ENCODE measurements at places on chromosomes 1 and 21.

GRCh38 chr1:197606168-197606845 lies 169.0 kb downstream of the DENND1B start:
- no peaks in the 10 kb centered on the region for H3K36me3 ChIP-seq
- no peaks in the 10 kb centered on the region for H3K27me3 ChIP-seq
- H3K4me1 ChIP-seq: no peaks in the 10 kb centered on the region
- no peak overlapping the region for H3K27ac ChIP-seq
- H3K4me3 ChIP-seq: no peak overlapping the region

DNA sequence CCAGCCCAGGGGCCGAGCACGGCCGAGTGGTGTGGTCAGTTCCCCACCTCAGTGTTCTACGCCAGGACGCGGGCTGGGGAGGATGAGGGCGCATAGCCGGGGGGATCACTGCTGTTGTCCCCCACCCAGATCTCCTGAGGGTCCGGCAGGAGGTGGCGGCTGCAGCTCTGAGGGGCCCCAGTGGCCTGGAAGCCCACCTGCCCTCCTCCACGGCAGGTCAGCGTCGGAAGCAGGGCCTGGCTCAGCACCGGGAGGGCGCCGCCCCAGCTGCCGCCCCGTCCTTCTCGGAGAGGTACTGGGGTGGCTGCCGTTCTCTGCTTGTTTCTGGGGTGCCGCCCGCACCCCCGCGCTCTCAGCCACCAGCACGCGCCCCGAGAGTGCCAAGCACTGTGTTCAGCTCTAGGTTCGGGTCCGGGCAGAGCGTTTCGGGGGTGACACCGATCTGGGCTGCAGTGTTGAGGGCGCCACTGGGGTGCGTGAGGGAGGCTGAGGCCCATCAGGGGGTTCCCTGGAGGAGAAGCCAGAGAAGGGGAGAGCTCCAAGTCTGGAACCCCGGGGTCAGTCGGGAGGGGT lies 17.4 kb downstream of the SAMD11 start:
- H3K36me3 ChIP-seq: peaks cover 14% of the 10 kb centered on the region
- peaks cover 8% of the 10 kb centered on the region for H3K4me1 ChIP-seq
- no peak for DNase-seq
- H3K27me3 ChIP-seq: peaks cover 25% of the 10 kb centered on the region
- H3K27ac ChIP-seq: no peak overlapping the region

DNA sequence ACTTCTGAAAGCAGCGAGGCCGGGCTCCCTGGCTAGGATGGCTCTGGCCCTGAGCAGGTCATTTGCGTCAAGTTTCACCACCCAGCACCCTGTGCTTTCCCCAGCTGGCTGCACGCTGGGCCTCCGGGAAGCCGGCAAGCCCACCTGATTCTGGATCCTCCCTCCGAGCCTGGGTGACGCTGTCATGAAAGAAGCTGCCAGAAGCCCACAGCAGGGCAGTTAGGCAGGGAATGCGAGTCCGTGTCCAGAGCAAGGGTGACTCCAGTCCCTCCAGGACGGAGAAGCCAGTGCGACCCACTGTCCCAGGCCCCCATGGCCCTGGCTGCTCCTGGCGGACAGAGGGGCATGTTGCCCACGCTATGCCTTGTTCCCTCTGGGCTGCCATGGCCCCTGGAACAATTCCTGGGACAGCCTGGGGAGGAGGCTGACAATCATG lies 44.4 kb upstream of the PCBP3 start:
- no peak for DNase-seq
- H3K4me1 ChIP-seq: peaks cover 8% of the 10 kb centered on the region
- no peaks in the 10 kb centered on the region for H3K36me3 ChIP-seq
- H3K4me3 ChIP-seq: no peak overlapping the region

DNA sequence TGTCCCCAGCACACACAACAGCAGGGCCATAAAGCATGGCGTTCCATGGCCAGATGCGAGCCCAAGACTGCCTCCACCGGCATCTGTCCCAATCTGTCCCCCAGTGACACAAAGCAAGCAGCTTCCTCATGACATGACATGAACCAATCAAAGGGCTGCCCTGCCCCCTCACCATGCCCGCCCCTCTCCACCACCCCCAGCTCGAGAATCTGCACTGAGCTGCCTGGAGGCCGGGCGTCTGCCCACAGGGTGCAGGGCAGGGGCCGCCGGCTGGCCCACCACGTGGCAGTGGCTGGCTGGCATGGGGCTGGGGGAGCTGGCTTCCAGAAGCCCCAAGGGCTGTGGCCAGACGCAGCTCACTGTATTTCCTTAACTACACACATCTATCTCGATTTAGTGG lies 27.8 kb downstream of the WNT9A start:
- no peaks in the 10 kb centered on the region for H3K36me3 ChIP-seq
- DNase-seq: no peak
- no peak overlapping the region for H3K27ac ChIP-seq
- no peak overlapping the region for H3K4me3 ChIP-seq

GRCh38 chr1:29033829-29034466 lies 89.8 kb downstream of the TMEM200B start:
- no peak for DNase-seq
- no peak overlapping the region for H3K4me3 ChIP-seq
- no peaks in the 10 kb centered on the region for H3K27me3 ChIP-seq
- no peaks in the 10 kb centered on the region for H3K4me1 ChIP-seq

DNA sequence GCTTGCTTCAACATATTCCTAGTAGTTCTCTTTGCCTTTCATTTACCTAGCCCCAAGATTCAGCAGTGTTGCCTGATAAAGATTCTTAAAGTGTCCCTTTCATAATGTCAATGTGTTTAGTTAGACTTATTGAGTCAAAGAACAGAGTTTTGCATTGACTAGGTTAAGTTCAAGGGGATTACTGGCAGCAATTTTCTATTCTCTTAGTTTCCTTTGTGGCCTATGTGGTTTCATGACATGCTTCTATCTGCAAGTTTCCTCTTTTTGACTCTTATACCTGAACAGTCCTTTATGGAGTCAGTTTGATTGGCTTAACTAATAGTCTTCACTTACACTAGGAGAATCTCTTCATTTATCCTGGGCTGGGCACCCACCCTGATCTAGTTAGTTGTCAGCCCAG lies 151.3 kb downstream of the ADGRL4 start:
- no peaks in the 10 kb centered on the region for H3K27me3 ChIP-seq
- H3K27ac ChIP-seq: no peak overlapping the region
- peaks cover 5% of the 10 kb centered on the region for H3K4me1 ChIP-seq
- no peaks in the 10 kb centered on the region for H3K36me3 ChIP-seq
- no peak for DNase-seq

GRCh38 chr1:172727956-172728603 lies 69.2 kb downstream of the FASLG start:
- peaks cover 16% of the 10 kb centered on the region for H3K27me3 ChIP-seq
- H3K4me3 ChIP-seq: no peak overlapping the region
- H3K4me1 ChIP-seq: peaks cover 38% of the 10 kb centered on the region
- peak; percentile 68 for DNase-seq

DNA sequence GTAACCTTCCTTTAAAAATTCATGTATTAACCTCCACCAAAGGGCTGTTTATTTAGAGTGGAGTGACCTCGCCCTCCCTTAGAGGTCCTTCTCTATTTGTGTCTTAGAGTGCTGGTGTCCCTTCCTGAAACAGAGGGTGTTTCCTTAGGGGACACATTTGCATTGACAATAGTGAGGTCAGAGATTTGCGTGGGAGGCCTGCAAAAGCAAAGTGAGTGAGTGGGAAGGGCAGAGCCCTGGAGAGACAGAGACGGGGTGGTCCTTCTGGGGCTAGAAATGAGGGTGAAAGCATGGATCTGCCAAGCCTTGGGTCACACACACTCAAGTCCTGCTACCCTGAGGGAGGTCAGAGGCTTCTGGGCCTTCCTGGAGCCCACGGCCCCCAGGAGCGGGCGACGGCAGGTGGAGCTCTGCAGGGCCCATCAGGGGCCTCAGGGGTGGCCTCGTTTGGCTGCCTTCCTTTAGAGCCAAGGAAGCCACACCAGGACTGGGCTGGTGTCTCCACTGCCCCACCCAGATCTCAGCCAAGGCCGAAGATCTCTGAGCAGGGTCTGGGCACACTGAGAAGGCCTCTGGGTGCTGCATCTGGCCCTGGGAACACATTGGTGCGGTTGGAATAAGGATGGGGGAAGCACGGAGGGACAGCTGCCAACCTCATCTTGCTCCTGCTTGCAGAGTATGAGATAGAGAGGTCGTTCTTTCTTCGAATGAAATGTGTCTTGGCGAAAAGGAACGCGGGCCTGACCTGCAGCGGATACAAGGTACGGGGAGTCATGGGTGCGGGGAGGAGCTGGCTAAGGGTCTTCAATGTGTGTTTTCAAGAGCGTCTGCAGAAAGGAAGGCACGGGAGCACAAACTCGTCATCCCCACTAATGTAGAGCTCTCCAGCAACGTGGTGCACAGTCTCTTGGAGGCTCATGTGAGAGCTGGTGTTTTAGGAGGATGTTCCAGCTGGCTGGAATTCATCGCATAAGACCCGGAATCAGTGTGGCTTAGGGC lies 23.8 kb downstream of the SIM2 start:
- H3K36me3 ChIP-seq: no peaks in the 10 kb centered on the region
- no peaks in the 10 kb centered on the region for H3K4me1 ChIP-seq
- DNase-seq: no peak
- H3K4me3 ChIP-seq: no peak overlapping the region

DNA sequence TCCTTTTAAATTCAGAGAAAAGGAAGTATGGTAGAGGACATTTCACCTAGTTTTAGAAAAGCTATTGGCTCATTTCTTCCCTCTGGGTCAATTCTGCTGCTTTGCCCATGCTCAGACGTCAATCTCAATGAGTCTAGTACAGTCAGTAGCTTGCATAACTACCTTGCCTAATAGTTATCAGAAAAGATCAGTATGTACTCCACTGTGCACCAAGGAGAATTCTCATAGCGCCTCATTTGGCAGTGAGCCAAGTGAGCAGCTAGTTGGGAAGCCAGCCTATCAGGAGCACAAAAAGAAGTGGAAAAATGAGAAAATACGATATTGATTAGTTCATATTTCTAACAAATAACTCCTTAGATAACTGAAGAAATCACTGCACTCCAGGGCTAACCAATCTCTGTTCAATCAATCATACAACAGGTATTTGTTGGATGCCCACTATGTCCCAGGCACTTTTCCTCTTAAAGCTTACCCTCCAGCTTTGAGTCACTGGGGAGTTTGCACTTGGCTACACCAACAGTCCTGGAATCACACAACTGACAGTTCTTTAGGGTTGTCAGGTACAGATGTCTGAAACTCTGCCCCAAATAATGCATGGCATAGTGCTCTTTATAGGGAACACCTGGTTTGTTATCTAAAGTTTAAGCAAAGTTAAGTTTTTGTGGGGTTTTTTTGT lies 50.2 kb downstream of the PRDX6 start:
- DNase-seq: no peak
- H3K27ac ChIP-seq: no peak overlapping the region
- H3K36me3 ChIP-seq: peaks cover under 1% of the 10 kb centered on the region
- no peak overlapping the region for H3K4me3 ChIP-seq
- no peaks in the 10 kb centered on the region for H3K27me3 ChIP-seq
- peaks cover 9% of the 10 kb centered on the region for H3K4me1 ChIP-seq

DNA sequence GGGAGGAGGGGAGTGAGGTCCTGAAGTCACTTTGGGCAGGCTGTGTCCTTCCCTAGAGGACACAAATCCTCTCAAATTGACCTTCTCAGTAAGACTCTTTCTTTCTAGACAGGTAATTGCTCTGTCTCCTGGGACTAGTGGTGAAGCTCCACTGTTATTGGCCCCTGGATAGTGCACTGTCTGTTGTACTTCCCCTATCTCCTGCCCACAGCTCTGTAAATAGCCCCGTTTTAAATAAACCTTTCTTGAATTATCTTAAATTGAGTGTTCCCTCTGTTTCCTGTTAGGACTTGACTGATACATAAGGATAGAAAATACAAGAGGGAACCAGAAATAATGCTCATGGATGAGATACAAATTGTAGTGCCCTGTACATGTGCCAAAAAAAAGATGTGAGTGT lies 229.5 kb upstream of the USP24 start:
- H3K4me1 ChIP-seq: peaks cover 9% of the 10 kb centered on the region
- H3K27ac ChIP-seq: no peak overlapping the region
- no peak for DNase-seq
- no peak overlapping the region for H3K4me3 ChIP-seq
- H3K36me3 ChIP-seq: no peaks in the 10 kb centered on the region

- no peak overlapping the region for H3K4me3 ChIP-seq
- peaks cover 7% of the 10 kb centered on the region for H3K4me1 ChIP-seq
- H3K27me3 ChIP-seq: no peaks in the 10 kb centered on the region
- no peak overlapping the region for H3K27ac ChIP-seq
- no peak for DNase-seq
Measured at GRCh38 chr1:6471086-6471969, 5.4 kb upstream of the TNFRSF25 start.

- no peaks in the 10 kb centered on the region for H3K4me1 ChIP-seq
- H3K36me3 ChIP-seq: no peaks in the 10 kb centered on the region
- DNase-seq: no peak
- no peak overlapping the region for H3K27ac ChIP-seq
- no peak overlapping the region for H3K4me3 ChIP-seq
Measured at GRCh38 chr1:60984062-60984799, 98.1 kb upstream of the NFIA start.

DNA sequence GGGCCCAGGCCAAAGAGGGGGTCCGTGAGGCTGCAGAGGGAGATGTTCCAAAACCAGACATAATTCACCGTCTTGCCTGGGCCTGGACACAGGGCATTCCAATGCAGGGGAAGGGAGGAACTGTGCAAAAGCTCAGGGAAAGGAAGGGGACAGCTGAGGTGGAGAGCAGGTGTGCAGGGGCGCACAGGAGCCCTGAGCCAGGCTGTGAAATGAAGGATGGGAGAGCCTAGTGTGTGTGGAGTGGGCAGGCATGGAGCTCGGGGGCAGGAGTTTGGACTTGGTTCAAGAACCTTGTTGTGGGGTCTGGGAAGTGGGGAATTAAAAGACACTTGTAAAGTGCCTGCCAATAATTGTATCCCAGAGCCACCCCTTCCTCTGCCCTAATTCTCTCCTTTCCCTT lies 2.3 kb downstream of the TNNI1 start:
- H3K27me3 ChIP-seq: peaks cover 24% of the 10 kb centered on the region
- no peak overlapping the region for H3K27ac ChIP-seq
- no peaks in the 10 kb centered on the region for H3K4me1 ChIP-seq
- DNase-seq: no peak
- H3K4me3 ChIP-seq: no peak overlapping the region
- H3K36me3 ChIP-seq: no peaks in the 10 kb centered on the region

DNA sequence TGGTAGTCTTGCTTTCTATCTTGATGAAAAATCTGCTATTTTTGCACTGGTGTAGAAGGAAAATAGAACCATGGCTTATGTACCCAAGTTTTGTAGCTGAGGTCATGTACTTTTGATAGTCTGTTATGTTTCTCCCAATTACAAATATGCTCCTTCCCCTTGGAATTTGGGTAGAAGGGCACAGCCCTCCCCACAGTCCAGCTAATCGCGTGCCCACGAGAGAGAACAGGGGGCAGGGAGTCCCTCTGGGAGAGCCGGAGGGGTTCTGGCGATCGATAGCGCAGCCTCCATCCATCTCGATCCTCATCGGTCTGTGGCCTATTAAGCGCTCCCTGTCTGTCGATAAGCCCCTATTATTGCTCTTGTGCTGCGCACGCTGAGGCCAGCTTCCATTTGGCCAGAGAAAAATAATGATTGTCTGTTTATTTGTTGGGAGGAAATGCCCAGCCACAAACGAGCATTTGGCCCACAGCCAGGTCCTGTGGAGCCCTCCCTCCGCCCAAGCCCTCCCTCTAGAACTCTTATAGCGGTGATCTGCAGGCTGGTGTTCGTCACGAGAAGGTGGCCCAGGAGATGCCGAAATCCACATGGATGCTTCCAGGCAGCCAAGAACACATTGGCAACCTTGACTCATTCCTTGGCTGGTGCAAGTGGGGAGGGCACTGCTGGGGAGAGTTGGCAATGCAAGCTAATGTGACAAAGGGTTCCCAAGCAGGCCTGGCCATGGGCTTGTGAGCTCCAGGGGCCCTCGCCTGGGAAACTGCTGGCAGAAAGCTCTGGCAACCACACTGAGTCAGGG lies 134.7 kb upstream of the TNR start:
- no peaks in the 10 kb centered on the region for H3K36me3 ChIP-seq
- no peak overlapping the region for H3K4me3 ChIP-seq
- H3K4me1 ChIP-seq: no peaks in the 10 kb centered on the region
